ENCODE measurements at places on chromosomes 12 and 14.

- peak; percentile 72 for DNase-seq
Observed at GRCh38 chr12:113135178-113136127, at the start of gene RASAL1. Gene RASAL1 (minus strand): TSS chr12:113135761. CDS start chr12:113135462, 299 bp downstream.

- peak; percentile 63 for DNase-seq
Observed at GRCh38 chr14:91872011-91872501, 4.7 kb upstream of the TC2N start.

DNA sequence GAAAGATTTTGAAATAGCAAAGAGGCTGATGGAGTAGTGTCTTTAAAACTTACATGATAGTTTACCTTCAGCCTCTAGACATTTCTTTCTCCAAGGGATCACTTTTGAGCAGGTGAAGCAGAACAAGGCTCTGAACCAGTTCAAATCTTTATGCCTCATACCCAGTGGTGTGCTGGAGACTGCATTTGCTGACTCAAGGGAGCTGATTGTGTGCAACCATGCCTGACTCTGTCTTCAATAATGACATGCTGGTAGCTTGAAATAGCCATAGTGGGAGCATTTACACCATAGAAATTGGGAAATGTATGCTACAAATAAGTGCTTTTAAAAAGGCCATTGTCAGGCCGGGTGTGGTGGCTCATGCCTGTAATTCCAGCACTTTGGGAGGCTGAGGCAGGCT lies 482.0 kb downstream of the TMTC2 start:
- DNase-seq: no peak

DNA sequence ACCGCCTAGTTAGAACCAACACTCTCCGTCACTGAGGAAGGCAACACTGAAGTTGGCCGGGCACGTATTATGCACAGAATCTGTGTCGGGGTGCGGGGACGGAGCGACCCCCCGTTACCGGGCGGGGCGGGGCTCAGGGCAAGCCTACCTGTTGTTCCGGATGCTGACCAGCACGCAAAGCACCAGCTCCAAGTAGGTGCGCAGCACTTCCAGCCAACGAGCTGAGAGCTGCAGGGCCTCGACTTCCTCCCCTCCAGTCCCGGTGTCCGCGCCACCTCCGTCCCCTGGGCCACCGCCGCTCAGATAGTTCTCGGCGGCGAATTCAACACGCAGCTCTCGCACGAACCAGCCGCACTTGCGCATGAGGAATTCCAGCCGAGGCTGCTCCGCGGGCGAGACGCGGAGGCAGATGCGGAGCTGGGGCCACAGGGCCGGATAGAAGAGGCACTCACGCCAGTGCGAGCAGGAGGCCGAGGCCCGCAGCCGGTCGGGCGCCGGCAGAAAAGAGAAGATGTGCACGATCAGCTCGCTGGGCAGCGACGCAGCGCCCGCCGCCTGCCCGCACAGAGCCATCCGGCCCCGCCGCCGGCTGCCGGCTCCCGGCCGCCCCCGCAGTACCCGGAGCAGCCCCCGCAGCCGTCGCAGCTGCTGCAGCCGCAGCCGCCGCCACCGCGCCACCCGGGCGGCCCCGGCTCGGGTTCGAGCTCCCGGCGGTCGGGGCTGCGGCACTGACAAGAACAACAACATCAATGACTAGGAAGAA lies 636 bp downstream of the FBXO33 start:
- peak; percentile 32 for DNase-seq

Data from activated CD4-positive, alpha-beta T cell treated with anti-CD3 and anti-CD28 coated beads for 4 hours (primary cell).